ENCODE measurements at places on chromosomes 12 and 14.

DNA sequence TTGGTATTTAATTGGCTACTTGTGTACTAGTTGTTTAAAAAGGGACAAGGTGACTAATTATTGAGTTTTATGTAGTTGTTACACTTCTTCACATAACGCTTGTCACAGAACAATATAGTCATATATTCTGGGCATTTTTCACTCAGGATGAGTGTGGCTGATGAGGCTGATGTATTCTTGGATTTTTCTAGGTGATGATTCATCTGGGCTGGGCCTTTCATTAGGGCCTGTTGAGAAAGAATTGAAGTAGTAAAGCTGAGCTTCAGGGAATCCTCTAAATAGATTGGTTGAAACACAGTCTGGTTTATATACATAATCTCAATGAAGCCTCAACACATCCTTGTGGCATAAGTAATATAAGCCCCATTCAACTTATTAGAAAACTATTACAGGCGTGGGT is 445.7 kb downstream of the DAD1 start:
- no peak for DNase-seq

DNA sequence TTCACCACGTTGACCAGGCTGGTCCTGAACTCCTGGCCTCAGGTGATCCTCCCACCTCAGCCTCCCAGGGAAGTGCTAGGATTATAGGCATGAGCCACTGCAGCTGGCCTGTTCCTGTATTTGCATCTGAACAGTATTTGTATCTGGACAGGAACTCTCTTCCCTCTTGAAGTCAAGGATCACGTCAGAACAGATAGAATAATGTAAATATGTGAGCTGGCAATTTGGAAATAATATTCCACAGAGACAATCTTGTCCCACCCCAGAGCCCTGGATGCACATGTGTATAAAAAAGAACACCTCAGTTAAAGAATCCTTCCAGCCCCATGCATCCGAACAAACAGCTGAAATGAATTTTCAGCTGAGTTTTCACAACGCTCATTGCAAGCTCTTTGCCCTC is 118.3 kb downstream of the VEZT start:
- DNase-seq = no peak

GRCh38 chr12:7555752-7556151 is 52.2 kb upstream of the CD163 start:
- DNase-seq = no peak

- no peak for DNase-seq
Observed at GRCh38 chr14:102140750-102141145, 1.1 kb downstream of the WDR20 start.

GRCh38 chr12:53937099-53937498 is 1.5 kb upstream of the HOXC13 start:
- DNase-seq = no peak

DNA sequence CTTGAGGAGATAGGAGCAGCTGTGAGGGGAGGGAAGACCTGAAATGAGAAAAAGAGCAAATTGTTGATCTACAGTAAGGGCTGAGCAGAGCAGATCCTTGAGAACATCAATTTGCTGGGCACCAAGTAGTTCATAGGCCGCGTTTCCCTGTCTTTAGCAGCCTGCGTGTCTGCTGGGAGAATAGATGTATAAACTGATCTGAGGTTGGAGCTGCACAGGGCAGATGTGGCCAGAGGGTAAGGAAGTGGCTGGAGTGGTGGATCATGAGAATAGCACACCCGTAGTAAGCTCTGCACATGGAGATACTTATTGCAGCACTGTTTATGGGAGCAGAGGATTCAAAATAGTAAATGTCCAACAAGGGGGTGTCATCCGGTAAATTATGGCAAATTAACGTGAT is 44.4 kb downstream of the NTF3 start:
- no peak for DNase-seq

- no peak for DNase-seq
Observed at GRCh38 chr12:29783773-29784666, at the start of gene TMTC1. Gene TMTC1 (minus strand): TSS chr12:29783942. CDS start chr12:29783751, 191 bp downstream.

DNA sequence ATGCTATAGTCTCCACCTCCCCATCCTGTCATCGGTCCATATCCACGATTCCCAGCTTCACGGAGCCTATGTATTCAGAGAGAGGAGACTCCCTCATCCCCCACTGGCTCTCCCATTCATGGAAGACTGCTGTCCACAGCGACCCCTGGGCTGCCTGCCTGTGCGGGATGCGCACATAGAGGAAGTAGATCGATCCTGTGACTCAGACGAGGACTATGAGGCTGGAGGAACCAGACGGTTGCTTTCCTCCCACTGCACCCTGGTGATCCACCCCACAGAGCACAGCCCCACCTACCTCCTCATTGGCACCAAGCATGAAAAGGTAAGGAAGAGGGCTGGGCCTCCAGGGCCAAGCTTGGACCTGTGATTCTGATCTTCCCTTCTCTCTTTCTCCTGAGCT is 24.4 kb downstream of the PIGH start:
- DNase-seq = no peak

DNA sequence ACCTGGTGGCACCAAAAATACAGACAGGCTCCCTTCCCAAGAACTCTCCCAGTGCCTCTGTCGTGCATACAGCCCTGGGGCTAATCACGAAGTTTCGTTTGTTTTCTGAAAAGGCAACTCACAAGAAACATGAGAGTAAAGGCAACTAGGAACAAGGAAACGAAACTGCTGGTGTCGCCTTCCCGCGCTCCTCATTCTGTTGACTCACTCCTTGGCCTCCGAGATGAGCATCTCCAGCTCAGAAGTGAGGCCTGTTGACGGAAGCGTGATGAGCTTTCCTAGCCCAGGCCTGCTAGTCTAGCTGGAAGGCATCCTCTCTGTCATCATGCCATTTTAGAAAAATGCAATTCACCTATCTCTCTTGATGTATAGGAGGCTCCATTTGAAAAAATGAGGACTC is 50.5 kb downstream of the TTC9 start:
- DNase-seq = no peak

DNA sequence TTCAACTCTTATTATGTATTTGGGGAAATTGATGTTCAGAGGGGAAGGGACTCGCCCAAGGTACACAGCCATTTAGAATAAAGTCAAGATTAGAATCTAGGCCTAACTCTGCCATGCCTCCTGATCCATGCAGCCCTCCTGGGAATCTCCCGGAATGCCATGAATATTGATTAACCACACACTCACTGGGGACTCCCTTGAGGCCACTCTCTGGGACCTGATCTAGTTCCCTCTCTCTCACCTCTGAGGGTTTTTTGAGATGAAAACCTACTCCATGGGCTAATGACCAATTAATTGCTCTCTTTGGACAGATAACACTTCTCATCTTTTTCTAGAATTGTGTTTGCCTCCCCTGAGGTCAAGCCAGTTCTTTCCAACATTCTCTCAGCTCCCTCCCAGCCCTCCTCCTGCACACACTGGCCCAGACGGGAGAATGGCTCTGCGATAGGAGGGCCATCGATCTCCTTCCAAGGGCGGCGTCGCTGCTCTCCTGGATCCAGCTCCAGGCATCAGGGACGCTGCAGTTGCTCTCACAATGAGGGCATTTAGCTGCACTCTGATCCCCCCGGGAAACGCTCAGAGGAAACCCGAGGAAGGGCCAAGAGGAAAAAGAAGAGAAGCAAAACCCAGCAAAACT is 22.6 kb downstream of the WSCD2 start:
- DNase-seq = no peak

DNA sequence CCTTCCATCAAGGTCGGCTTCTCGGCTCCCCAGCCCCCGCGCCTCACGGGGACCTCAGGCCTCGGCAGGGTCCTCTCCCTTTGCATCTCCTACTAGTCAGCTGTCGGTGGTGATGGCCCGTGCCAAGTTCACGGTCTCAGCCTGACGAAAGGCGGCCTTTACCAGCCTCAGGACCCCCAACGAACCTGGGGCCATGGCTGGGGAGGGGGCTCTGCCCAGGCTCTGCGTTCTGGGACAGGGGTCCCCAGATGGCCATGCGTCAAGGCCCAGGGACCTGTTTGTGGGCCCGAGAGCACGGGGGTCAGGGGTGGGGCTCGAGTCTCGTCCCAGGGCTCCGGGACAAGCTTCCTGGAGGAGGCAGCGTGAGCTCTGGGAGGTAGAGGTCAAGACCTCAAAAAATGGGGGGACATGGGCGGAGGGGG is 32.8 kb upstream of the DEGS2 start:
- no peak for DNase-seq

DNA sequence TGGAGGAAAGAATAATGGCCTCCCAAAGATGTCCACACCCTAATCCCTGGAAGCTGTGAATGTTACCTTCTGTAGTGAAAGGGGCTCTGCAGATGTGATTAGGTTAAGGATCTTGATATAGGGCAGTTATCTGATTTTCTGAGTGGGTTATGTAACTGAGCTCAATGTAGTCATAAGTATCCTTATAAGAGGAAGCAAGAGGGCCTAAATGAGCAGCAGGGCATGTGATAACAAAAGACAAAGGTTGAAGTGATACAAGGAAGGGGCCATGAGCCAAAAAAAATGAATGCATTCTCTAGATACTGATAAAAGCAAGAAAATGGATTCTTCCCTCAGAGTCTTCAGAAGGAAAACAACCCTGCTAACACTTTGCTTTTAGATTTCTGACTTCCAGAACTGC is 78.8 kb downstream of the OSBPL8 start:
- no peak for DNase-seq

- no peak for DNase-seq
Observed at GRCh38 chr12:131141514-131141913, 187.8 kb downstream of the ADGRD1 start.

DNA sequence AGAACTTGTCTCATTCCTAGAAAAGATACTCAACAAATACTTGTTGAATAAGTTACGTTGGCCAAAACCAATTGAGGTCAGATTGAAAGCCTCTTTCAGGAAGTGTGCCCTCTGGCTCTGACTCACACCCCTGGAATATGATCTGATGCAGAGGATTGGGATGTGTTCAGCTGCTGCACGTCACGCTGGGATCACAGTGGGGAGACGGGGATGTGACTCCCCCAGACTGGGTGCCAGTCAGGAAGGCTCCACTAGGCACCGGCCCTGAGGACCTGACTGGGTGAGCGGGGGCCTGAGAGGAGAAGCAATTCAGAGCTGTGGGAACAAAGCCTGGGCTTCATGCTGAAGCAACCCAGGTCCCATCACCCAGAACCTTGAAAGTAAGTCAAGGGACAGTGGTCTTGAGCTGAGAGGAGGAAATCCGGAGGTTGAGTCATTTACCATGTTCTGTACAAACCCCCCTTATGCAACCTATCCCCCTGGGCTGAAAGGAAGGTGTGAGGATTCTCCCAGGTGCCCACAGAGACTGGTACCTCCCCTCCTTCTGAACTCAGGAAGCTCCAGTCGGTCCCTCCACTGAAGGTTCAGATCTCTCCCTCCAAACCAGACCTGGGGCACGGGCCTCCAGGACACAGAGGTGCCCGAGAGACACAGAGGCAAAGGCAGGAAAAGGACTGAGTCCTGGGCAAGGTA is 3.9 kb downstream of the CEBPE start:
- no peak for DNase-seq

GRCh38 chr14:59278111-59278510 is 89.6 kb downstream of the DAAM1 start:
- no peak for DNase-seq

DNA sequence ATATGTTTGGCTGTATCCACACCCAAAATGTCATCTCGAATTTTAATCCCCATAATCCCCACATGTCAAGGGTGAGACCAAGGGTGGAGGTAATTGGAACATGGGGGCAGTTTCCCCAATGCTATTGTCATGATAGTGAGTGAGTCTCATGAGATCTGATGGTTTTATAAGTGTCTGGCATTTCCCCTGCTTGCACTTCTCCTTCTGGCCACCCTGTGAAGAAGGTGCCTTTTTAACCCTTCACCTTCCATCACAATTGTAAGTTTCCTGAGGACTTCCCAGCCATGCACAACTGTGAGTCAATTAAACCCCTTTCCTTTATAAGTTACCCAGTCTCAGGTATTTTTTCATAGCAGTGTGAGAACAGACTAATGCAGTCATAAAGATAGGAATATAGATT is 216.7 kb upstream of the SSTR1 start:
- DNase-seq = no peak

- peak; percentile 52 for DNase-seq
Observed at GRCh38 chr12:26122681-26123481, 2.0 kb downstream of the BHLHE41 start.

- DNase-seq = no peak
Observed at GRCh38 chr12:90989686-90990111, 15.1 kb downstream of the EPYC start.

- no peak for DNase-seq
Observed at GRCh38 chr14:56295743-56296142, 177.5 kb downstream of the PELI2 start.

- no peak for DNase-seq
Observed at GRCh38 chr14:49853158-49853477, 530 bp upstream of the NEMF start.

DNA sequence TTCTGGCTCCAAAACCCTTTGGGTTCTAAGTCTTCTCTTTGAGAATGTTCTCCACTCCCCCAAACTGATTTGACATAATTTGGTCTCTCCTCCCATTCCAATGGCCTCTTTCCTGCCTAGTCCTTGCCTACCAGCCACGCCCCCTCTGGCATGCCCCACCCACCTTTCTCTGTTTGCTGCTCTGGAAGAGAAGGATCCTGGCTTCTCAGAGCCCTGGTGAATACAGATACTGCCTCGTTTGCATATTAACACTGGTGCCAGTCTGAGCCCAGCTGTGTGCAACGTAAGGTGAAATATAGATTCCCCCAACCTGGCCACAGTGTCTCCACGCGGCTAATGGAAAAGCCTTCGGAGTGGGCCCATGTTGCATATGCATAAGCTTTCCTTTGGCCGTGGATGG is 79.7 kb downstream of the PAPOLA start:
- DNase-seq = peak; percentile 66

- DNase-seq = no peak
Observed at GRCh38 chr12:43621262-43621661, 69.3 kb upstream of the ADAMTS20 start.

DNA sequence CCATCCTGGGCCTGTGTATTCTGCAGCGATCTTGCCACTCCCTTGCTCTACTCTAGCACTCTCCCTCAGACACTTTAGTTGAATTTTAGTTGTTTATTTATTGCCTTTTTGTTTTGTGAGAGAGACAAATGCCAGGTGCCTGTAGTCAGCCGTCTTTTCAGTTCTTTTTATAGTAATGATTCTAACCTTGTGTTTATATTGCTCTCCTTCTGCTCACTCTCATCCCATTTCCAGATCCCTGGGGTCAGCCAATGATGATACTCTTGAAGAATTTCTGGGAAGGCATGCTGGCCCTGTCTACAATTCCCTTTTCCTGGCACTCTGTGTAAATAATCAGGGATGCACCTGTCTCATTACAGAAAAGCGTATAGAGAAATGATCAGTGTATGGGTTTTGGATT is 334.1 kb upstream of the MIS18BP1 start:
- no peak for DNase-seq

DNA sequence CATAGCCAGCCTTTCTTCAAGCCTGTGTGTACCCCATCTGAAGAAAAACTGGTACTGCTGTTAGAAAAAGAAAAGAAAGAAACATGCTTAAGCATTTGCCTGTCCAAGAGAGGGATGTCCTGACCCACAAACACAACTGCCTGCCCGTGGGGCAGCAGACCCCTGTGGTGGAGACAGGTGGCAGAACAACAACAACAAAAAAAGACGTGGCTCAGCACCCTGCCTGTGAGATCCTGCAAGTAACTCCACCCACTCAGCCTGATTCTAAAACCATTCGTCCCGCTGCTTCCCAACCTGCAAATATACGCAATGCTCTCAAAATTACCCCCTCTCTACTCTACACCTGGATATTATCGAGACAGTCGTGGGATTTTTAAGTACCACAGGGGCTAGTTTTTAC is 64.9 kb upstream of the ZDHHC17 start:
- no peak for DNase-seq

GRCh38 chr12:20211541-20211940 is 156.8 kb upstream of the PDE3A start:
- no peak for DNase-seq

- no peak for DNase-seq
Observed at GRCh38 chr12:62211510-62211909, 48.7 kb upstream of the USP15 start.
